ENCODE measurements at places on chromosomes 4 and X.

DNA sequence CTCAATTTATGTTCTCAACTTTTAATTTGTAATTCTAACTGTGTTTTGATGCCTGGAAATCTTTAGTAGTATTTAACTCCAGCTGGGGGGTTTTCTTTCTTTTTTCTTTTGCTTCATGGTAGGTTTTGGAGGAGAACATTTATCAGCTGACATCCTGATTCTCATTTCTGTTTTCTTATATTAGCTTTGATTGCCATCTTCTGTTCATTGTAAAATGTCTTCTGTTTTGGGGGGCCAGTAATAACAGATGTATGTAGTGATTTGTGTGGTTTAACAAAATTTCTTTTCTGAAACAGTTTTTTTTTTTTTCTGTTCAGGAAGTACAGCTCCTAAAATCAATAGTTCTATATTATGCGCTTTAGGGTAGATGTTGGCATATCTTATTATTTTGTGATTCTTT is 182.2 kb downstream of the GABRB1 start:
- DNase-seq, result no peak

DNA sequence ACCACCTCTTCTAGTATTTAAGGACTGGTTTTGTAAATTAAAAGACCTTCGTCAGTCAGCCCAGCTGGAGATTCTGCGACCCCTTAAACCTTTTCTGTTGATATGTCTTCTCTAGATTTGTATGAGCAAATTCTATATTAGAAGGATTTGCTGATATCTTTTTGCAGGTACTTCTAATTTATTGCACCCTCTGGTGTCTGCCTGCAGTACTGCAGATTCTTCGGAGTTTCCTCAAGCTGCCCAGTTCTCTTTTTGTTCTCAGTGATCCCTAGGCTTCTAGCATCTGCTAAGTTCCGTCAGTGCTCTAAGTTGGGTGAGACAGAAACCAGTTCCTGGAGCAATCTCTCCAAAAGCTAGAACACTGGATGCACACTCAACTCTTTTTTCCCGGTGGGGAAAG is 545.2 kb downstream of the C4orf33 start:
- DNase-seq, result no peak

DNA sequence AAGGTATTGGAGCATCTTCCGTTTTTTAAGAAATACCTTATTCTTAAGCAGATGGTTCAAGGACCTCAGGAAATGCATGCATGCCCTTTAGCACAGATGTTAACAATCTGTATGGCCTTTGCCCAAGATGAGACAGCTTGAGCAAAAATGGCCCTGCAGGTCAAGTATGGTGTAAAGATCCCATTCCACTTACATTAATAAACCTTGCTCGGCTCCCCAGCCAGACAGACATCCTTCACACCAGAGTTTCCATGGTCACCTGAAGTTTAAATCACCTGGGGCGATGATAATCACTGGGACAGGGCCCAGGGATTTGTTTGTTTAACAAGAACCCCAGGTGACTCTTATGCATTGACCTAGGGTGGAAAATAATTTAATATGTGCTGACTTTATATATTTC is 287.0 kb upstream of the NOCT start:
- DNase-seq, result no peak

- no peak for DNase-seq
These were observed 58.6 kb downstream of the FUNDC1 start for GRCh38 chrX:44483965-44484606.

DNA sequence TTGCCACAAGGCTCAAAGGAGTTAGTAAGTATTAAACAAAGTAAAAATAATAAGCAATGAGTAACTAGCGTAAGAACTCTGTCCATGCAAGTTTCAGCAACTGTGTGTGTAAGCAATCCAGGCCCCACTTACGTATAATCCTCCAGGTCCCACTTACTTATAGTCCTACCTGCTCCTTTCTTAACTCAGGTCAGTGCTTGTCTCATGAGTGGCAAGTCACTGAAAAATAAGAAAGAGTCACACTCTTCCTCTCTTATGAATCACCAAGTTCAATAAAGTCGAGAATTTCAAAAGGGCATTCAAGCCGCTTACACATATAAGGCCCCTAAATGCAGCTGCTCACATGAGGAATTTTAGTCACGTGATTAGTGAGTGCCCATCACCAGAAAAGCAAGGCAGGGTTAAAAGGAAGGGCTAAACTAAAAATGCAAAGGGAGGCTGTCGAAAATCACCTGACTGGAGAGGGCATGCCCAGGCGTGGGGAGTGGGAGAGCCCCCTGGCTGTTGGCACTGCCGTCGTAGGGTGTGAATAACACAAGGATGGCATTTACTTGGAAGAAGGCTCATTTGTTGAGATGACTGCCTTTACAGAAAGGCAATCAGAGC is 58.2 kb downstream of the ZNF827 start:
- no peak for DNase-seq

DNA sequence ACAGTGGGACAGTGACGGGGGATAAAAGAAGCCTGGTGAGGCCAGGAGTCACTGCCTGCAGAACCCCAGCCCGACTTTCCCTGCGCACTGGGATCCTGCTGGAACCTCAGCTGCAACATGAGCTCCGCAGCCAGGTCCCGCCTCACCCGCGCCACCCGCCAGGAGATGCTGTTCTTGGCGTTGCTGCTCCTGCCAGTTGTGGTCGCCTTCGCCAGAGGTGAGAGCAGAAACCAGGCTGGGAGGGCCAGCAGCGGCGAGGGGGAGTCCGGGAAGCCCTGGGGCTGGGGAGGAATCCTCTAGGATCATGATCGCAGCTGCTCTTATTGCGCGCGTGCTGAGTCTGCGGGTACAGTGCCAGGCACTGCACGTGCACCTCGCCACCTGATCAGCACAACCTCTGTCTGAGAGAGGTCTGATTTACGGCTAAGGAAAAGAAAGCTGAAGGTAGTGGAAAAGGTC is at the start of gene PF4V1:
Gene PF4V1, plus strand, starts transcription at position 51 of the 459 bp plus-strand sequence. Its CDS starts 67 bp downstream, at position 118.
- DNase-seq, result no peak

Data from activated CD8-positive, alpha-beta memory T cell treated with anti-CD3 and anti-CD28 coated beads for 1 hour (primary cell).